Astrocyte (in vitro differentiated cells and primary cell): ENCODE measurements at places on chromosomes 11 and 22.

DNA sequence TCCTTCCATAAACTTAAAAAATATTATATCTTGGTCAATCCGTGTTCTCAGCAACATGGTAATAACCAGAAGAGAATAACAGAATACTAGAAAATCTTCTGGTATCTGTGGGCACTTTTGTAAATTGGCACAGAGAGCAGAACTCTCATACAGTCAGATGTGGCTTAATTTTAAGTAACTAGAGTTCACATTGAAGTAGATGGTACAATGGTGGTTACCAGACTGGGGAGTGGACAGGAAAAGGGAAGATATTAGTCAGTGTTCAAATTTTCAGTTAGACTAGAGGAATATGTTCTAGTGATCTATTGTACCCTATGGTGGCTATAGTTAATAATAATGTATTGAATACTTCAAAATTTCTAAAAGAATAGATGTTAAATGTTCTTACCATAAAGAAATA, 6.9 kb downstream of the OR52H1 start:
- DNase-seq = no peak

- DNase-seq = no peak
Observed at GRCh38 chr11:61727401-61727811, 25.0 kb upstream of the MYRF start.

DNA sequence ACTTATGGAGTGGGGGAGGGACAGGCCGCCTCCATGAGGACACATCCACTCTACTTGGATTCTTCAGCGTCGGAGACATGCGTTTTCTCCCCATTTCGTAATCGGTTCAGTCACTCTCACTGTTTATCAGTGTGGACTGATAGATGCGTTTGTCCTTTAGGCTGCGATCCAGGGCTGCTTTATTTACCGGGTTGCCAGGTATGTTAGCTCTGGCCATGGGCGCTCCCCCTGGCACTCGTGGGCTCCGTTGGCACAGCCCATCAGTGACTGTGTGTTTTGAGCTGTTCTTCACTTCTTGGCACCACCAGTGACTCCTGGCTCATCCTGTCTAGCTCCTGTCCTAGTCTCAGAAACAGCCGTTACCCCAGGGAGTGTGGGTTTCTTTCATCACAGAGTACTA, 1203.3 kb downstream of the BRD1 start:
- DNase-seq = no peak

DNA sequence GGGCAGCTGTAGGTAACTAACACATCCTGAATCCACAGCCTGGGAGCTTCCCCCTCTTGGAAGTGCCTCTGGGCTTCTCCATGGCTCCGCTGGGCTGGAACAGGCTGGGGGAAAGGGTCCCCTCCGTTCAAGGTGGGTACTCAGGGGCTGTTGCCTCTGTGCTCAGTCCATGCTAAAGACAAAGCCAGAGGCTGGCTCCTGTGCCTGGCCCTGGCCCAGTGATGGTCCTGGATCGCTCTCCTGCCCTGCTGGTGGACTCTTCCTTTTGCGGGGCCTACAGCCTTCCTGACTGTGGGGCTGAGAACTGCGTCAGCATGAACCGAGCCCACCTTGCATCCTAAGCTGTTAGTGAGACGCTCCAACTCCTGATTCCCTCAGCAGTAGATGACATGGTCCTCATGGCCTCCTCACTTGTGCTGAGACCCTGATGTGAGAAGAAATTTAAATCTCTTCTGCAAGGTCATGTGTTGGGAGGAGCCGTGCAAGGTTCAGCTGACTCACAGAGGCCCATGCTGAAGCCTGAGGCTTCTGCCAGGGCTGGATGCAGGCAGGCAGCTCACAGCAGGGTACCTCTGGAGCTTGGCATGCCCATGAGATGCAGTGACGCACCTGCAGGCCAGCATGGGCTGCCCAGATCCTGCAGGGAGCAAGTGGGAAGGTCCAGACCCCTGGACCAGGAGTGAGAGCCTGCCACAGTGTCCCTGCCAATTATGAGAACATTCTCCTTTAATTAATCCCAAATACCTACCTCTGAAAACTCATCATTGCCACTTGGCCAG, 1285.5 kb downstream of the TBC1D22A start:
- DNase-seq = no peak

DNA sequence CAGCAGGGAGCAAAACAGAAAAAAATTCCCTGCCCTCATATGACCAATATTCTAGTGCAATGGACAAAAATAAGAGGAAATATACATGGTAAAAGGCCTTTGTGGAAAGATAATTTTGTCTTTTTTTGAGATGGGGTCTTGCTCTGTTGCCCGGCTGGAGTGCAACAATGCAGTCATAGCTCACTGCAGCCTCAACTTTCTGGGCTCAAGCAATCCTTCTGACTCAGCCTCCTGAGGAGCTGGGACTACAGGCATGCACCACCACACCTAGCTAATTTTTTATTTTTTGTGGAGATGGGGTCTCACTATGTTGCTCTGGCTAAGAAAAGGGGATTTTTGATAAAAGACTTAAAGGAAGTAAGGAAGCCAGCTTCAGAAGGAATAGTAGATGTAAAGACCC, 25.7 kb upstream of the DDX10 start:
- no peak for DNase-seq

DNA sequence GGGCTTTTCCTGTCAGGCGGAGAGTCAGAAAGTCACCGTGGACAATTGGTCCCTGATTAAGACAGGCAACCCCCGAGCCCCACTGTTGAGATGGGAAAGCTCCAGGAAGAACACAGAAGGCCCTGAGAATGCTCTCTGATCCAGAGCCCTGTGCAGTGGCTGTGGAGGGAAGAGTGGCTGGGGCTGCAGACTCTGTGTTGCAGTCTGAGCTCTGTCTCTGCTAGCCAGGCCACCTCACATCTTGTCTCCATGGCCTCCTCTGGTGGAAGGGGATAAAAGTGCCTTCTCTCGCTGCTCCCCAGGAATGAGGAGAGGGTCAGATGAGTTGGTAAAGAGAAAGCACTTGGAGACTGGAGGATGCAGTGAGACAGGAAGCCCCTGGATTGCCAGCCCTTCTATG, 141.2 kb downstream of the CEP164 start:
- DNase-seq = no peak

DNA sequence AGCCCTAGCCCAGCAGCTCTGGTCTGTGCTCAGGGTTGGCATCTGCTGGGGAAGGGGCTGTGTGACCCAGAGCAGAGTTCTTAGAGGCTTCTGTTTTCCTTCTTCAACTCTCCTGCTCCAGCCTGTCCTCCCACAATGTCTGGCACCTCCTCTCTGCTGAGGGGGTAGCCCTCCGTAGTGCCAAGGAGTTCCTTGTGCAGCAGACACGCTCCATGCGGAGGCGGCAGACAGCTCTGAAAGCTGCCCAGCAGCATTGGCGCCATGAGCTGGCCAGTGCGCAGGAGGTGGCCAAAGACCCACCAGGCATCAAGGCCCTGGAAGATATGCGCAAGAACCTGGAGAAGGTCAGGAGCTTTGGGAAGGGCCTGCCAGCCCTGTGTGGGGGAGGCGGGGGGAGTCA, 69.3 kb downstream of the CEP164 start:
- no peak for DNase-seq

GRCh38 chr22:48534395-48534958, 1293.2 kb downstream of the BRD1 start:
- DNase-seq = no peak

DNA sequence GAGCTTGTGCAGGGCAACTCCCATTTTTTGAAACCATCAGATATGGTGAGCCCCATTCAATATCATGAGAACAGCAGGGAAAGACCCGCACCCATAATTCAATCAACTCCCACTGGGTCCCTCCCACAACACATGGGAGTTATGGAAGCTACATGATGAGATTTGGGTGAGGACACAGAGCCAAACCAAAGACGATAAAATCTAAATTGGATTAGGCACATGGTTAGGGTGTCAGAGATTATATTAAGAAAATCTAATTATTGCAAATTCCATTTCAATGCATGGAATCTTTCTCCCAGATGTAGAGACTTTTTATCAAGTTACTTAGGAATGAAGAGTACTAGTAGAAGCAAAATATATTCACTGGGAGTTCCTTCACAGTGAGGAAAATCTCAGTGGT, 324.9 kb downstream of the JRKL start:
- DNase-seq = no peak

DNA sequence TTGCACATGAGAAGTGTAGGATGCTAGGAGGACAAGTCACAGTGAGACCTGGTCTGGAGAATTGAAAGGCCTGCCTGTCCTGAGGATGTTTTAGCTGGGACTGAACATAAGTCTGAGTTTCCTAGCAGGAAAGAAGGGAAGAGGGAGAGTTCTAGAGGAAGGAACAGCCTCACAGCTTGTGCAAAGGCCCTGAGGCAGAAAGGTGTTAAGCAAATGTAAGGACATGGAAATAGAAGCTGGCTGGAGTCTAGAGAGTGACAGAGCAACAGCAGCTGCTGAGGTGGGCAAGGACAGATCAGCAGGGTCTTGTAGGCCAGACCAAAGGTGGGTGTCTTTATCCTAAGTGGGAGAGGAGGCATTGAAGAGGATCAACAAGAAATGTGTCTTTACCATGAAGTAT, 210.9 kb upstream of the E2F8 start:
- no peak for DNase-seq

DNA sequence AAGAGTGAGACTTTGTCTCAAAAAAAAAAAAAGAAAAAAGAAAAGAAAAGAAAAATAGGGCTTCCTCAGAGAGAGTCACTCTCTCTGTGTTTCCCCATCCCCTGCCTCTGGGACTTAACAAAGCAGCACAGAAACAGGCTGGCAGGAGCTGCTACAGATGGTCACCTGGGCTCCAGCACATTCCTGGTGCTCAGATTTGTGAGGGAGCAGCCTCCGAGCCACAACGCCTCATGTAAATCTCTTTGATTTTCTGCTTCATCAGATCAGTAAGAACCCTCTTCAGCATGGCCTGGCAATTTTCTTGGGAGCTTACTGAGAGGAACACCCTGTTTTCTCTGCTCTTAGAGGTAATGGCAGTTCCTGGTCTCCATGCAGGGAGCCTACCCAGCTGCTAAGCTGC, 15.2 kb upstream of the LDHA start:
- no peak for DNase-seq

DNA sequence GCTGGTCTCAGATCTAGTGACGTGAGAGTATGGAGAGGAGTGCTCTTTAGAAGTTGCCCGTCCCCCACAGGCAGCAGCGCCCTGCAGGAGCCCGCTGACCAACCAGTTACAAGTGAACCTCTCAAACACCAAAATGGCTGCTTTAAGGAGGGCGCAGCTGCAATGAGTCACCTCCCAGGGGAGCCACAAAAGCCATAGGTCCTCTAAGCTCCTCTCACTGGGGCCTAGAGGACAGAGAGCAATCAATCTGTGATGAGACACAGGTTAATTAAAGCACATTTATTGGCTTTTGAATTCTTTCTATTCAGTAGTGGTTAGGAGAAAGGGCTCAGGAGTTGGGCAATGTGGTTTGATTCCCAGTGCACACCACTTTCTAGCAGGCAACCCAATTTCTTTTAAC, 15.5 kb upstream of the RAPSN start:
- peak; percentile 32 for DNase-seq

DNA sequence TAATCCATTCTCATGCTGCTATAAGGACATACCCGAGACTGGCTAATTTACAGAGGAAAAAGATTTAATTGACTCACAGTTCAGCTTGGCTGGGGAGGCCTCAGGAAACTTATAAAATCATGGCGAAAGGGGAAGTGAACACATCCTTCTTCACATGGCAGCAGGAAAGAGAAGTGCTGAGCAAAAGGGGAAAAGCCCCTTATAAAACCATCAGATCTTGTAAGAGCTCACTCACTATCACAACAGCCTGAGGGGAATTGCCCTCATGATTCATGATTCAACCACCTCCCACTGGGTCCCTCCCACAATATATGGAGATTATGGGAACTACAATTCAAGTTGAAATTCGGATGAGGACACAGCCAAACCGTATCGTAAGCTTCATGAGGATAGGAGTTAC, 3.8 kb upstream of the CYB5R2 start:
- no peak for DNase-seq

GRCh38 chr11:1967641-1968225, 20.6 kb downstream of the MRPL23 start:
- no peak for DNase-seq

DNA sequence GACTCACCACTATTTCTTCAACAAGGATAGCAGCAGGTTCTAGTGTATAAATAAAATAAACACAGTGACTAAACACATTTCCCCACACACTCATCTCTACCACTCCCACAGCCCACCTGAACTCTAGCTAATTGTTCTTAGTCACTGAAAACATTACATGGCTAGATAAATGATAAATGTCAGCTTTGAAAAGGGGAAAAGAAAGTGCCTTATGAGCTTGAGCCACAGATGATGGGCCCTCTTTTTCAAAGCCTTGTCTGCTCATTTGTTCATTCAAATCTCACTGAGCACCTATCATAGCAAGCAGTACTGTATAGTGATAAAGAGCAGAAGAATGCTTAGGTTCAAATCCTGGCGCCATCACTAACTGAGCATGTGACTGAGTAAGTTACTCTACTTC, 58.3 kb downstream of the SIK3 start:
- DNase-seq = peak; percentile 42

- DNase-seq = peak; percentile 28
Observed at GRCh38 chr11:44604171-44604581, 38.7 kb downstream of the CD82 start.

GRCh38 chr11:57974132-57974531, 49.5 kb upstream of the OR9Q1 start:
- no peak for DNase-seq

GRCh38 chr11:63913866-63914830, 2.8 kb downstream of the RCOR2 start:
- no peak for DNase-seq

DNA sequence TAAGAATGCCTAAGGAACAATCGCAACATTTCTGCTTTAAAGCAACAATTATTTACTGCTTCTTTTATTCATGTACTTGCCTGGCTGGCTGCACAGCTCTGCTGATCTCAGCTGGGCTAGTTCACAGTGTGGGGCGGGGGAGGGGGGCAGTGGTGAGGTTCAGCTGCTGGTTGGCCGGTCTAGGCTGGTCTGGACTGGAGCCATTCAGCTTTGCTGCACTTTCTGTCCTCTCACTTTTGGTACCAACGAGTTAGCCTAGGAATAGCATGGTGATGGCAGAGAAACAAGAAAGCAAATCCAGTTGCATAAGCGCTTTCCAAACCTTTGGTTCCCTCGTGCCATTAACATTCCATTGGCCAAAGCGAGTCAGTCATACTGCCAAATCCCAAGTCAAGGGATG, 16.0 kb upstream of the MIF start:
- no peak for DNase-seq

DNA sequence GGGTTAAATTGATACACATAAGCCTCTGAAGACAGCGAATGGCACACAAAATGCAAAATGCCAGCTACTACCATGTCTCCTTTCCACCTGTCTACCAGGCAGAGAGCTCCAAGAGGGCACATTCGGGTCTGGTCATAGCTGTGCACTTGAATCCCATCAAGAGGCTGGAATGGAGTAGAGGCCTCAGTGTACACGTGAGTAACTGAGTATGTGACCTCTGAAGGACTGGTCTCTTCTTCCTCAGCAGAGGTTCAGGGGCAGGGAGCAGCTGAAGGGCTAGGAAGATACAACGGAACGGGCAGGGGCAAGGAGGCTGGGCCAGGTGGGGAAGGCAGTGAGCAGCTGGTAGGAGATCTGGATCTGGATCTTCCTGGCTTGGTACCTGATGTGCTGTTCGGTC, 56.3 kb upstream of the PHOX2A start:
- DNase-seq = no peak
